ENCODE measurements at places on chromosomes 3 and 15.

DNA sequence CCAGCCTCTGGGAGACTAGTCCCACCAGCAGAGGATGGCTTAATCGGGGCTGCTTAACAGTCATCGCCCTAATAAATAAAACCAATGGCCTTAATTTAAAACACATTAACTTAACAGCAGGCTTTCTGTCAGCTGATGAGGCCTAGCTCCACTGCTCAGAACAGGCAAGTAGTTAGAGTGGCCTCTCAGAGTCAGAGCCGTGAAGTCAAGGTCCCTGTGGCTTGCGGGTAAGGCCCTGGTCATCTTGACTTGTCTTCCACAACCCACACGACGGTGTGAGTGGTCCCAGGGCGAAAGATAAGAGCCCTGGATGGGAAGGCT, 11.8 kb downstream of the XXYLT1 start:
- peak; percentile 60 for DNase-seq

DNA sequence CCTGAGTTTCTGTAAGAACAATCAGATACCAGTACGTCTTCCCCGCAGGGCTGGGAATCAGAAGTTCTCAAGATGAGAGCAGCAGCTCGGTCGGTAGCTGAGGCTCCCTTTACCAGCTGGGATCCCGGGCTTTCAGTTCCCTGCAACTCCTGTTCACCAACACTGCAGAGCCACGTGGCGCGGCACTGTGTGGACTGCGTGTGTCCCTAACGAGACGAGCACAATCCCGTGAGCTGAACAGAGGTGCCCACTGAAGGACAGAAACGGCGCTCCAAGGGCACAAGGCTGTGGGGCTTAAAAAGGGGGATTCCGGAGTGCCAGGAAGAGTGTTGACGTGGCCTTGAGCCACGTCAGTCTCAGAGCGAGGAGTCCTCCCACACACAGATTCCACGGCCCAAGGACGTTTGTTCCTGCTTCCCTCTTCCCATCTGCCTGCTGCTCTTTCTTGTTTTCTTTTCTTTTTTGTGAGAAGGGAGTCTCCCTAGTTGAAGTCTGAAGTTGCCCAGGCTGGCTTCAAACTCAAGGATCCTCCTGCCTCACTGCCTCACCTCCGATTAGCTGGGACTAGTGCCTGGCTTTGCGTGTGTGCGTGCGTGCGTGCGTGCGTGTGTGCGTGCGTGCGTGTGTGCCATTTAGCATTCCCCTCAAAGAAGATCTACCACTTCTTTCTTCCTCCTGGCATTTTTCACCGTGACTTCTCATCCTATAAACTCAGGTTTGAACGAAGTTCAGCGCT, 37.1 kb upstream of the RPL35A start:
- DNase-seq = peak; percentile 36

DNA sequence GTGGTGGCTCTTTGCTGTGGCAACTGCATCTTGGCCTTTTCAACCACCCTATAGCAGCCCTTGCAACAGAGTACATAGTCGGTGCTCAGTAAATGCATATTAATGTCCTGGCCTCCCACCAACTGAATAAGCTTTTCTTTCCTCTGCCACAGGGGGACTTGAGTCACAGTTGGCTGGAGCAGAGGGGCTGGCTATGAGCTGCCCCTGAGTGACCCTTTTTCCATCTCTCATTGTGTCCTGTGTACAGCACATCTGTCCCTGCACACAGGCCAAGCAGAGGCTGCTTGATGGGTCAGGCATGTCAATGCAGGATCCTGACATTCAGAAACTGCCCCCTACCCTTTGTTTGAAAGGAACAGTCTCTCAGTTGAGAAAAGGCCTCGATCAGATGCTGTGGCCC, 22.4 kb downstream of the SPSB4 start:
- DNase-seq = no peak

DNA sequence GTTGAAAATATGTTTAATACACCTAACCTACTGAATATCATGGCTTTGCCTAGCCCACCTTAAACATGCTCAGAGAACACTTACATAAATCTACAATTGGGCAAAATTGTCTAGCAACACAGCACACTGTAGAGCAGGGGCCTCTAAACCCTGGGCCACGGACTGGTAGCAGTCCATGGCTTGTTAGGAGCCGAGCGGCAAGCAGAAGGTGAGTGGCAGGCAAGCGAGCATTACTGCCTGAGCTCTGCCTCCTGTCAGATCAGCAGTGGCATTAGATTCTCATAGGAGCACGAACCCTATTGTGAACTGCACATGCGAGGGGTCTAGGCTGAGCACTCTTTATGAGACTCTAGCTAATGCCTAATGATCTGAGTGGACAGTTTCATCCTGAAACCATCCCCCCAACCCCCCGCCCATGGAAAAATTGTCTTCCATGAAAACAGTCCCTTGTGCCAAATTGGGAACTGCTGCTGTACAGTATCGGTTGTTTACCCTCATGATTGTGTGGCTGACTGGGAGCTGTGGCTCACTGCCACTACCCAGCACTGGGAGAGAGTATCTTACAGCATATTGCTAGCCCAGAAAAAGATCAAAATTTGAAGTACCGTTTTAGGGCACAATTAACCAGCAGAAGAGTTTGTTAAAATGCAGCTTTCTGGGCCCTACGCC, 26.1 kb downstream of the CMSS1 start:
- DNase-seq = no peak

DNA sequence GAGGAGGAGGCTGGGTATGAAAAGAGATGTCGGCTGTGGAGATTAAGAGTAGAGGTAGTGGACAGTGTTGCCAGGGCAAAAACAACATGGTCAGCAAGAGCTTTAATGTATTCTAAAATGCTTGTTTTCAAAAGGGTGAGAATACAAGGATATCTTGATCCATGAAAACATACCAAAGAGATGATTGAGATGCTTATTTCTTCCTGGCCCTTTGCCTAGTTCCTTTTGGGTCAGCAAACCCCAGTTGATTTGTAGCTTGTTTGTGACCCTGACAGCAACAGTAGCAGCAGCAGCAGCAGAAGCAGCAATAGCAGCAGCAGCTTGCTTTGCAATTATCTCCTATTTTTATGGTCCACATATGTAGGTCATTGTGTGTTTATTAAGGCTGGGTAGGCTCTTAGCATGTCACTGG, 337.3 kb downstream of the LPP start:
- peak; percentile 73 for DNase-seq

DNA sequence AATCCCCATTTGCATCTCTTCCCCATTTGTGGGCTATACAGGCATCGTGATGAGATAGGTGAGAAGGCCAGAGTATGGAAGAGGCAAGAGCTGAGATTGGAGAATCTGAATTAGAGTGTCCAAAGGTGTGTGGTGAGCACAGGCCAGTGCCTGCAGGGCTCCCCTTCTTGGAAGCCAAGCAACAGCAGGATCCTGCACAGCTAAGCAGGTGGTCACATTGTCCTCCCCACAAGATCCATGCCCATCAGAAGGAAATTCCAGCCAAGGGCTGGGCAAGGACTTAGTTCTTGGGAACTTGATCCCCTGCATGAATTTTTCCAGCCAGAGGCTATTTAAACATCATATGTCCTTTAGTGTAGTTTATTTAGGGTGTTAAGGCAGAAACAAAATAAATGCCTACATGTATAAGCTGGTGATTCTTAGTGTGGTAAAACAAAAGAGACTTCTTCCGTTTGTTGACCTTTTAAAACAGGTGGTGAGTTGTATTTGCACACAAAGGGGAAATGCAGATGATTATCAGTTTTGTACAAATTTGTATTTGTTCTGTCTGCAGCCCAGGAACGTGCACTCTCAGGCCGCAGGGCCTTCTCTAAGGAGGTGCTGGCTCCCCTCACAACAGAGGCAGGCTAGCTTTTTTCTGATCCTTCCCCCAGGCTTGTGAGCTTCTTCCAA, 110.2 kb downstream of the PLCL2 start:
- no peak for DNase-seq

DNA sequence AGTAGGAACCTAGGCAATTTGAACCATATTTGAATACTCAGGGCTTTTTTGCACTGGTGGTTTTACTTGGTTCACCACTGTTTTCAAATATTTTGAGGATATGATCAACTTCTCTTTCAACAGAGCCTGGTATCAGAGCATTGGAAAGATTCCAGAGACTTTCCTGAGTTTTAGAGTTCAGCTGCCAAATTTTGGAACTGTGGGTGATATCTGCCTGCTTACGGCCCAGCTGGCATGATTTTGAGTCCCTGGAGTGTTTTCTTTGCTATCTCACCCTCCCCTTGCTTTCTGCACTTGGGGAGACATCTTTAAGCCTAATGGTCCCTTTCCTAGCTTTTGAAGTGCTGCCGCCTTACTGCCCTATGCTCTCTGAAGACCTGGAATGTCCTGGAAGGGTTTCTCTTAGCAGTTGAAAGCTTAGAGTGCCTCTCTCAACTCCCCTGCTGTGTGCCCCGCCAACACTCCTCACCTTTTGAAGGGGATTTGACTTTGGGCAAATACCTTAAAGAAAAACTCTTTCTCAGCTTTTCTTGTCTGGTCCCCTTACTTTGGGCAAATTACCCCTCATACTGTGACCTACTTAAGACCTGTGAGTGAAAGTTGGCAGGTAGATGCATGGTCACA, 539.1 kb downstream of the MFSD1 start:
- peak; percentile 17 for DNase-seq

DNA sequence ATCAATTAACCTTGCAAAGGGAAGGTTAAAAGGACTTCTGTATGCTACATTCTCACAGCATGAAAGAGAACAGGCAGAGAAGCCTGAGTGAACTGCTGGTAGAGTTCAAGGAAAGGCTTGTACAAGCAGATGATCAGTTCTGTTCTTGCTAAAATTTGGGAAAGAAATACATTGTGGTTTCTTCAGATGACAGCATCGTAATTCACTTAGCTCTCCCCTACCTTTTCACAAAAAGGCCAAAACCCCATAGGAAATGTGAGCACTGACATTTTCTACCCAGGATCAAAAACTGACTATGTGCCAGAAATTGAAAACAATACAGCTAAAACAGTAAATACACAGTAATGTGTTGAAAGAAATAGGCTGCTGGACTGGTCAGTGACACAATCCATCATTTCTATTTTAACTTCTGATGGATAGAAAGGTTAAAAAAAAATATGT, 216.4 kb downstream of the DPH6 start:
- DNase-seq = peak; percentile 81

- DNase-seq = no peak
These were observed 7.5 kb downstream of the GOLIM4 start for GRCh38 chr3:168088106-168088720.

DNA sequence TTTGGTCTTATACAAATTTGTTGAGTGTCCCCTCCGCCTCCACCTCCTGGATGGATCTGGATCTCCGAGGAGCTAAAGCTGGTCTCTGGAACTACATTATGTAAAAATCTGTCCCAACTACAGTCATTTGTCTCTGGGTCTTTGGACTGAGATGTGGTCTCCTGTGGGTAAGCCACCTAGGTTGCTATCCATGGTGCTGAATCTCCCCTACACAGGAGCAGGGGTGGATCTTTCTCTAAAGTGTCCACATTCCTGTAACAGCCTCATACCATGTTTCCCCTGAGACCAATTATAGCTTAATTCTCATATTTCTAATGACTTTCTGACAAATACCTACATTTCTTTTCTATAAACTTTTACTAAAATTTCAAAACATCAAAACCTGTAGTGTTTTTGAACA, 625.8 kb downstream of the TAFA4 start:
- DNase-seq = no peak

- DNase-seq = no peak
These were observed 41.3 kb upstream of the ETV5 start for GRCh38 chr3:186150041-186150830.

DNA sequence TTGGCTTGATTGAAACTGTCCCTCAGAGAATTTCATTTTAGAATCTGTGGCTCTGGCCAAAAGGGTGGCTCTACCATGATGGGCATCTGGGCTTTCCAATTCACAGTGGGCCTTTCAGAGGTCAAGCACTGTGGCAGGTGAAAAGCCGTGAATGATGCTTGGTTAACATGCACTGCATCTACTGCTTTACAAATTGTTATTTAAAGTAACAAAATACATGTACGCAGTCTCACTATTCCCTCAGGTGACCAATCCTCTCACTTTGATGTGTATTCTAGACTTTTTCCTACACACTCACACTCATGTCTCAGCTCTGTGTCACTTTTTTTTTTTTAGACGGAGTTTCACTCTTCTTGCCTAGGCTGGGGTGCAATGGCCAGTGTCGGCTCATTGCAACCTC, 70.5 kb downstream of the MGLL start:
- no peak for DNase-seq

DNA sequence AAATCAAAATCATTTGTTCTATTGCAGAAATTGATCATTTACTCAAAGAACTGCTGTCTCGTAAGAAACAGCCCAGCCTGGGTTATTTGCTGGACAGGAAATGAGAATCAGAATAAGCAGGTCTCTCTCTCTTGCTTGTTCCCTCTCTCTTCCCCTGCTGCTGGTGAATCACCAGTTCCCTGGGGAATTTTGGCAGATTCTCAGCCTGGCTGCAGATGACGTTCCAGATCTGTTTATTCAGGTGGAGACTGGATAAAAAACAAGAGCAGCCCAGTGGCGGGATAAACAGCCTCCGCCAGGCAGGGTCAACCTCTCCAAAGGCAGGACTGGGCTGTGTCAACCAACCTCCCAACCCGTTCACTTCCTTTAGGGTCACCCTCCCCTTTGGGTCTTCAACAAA, 72.1 kb downstream of the LRIG1 start:
- peak; percentile 99 for DNase-seq

- DNase-seq = no peak
These were observed 201.7 kb upstream of the SLC2A2 start for GRCh38 chr3:171228240-171228639.

- DNase-seq = no peak
These were observed 212.1 kb downstream of the ROBO1 start for GRCh38 chr3:79555655-79556054.

- peak; percentile 69 for DNase-seq
These were observed at the start of gene NR2C2 for GRCh38 chr3:14947100-14947885. NR2C2 (plus strand) TSS chr3:14947583; CDS start chr3:15003915, 56,332 bp downstream.

DNA sequence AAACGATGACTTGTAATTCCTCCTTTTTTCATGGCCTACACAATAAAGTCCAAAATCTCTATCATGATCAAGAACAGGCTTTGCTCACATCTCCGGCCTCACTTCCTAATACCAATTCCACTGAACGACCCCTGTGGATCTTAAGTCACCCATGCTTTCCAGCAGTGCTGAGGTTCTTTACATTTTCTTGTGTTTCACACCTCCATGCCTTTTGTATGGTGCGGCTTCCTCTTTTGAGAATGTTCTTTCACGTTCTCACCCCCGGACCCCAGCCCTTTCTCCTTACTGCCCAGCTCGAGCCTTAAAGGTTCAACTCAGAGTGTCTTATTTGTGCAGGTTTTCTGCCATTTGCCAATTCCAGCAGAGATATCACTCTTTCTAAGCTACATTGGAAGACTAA, 70.1 kb downstream of the CSNK1G1 start:
- DNase-seq = no peak

DNA sequence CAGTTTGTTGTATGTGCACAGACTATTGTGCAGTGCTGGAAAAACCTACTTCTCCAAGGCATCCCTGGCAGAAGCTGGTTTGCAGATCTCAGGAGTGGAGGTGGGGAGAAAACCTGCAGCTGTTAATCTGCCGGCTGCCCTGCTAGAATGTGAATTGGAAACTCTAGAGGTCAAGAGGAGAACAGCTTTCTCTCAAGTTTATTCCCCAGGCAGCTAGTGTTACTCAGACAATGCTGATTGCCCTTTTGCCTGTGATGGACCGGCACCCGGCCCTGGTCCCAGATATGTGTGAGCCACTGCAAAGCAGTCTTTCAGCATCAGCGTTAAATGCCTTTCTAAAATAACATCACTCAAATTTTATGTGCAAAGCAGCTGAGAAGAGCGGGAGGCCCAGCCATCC, 129.7 kb upstream of the TPM1 start:
- DNase-seq = no peak

GRCh38 chr15:66252685-66253417, 699 bp downstream of the MEGF11 start:
- DNase-seq = peak; percentile 22

- DNase-seq = peak; percentile 75
These were observed at the start of gene ADPRH for GRCh38 chr3:119579366-119580066. ADPRH (plus strand) TSS chr3:119579492; CDS start chr3:119582170, 2,678 bp downstream.

- no peak for DNase-seq
These were observed 7.7 kb downstream of the CAPN3 start for GRCh38 chr15:42367041-42367440.
